HFFc6 (cell line): ENCODE measurements at places on chromosomes 5 and 9.

GRCh38 chr5:2013301-2014057, 130.8 kb upstream of the IRX4 start:
- H3K27ac ChIP-seq, result no peak overlapping the region
- H3K4me1 ChIP-seq, result no peaks in the 10 kb centered on the region
- H3K4me3 ChIP-seq, result no peak overlapping the region
- peaks cover 21% of the 10 kb centered on the region for H3K27me3 ChIP-seq

GRCh38 chr5:17070647-17071046, 134.6 kb upstream of the MYO10 start:
- DNase-seq, result no peak
- H3K4me3 ChIP-seq, result no peak overlapping the region
- no peak overlapping the region for H3K27ac ChIP-seq
- no peaks in the 10 kb centered on the region for H3K36me3 ChIP-seq
- H3K4me1 ChIP-seq, result peaks cover 15% of the 10 kb centered on the region

DNA sequence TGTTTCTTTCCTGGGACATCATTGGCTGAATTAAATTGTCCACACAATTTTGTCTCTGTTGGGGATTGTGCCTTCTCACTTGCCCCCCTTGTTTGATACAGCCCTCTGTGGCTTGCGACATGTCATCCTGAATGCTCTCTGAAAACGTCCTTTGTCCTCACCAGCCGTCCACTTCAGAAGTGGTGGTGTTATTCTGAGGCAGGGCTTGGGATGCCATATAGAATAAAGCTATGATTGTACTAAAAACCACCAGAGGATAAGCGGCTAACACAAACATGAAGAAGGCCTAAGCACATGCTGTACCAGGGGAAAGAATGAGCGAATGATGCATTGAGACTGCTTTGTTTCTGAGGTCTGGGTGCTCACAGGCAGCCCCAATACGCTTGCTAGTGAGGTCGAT, 3.5 kb upstream of the SNX30 start:
- no peak overlapping the region for H3K4me3 ChIP-seq
- H3K36me3 ChIP-seq, result peaks cover 3% of the 10 kb centered on the region; the same call in 1 of the 2 replicates
- no peak overlapping the region for H3K27ac ChIP-seq
- peaks cover 22% of the 10 kb centered on the region for H3K4me1 ChIP-seq
- H3K27me3 ChIP-seq, result no peaks in the 10 kb centered on the region

DNA sequence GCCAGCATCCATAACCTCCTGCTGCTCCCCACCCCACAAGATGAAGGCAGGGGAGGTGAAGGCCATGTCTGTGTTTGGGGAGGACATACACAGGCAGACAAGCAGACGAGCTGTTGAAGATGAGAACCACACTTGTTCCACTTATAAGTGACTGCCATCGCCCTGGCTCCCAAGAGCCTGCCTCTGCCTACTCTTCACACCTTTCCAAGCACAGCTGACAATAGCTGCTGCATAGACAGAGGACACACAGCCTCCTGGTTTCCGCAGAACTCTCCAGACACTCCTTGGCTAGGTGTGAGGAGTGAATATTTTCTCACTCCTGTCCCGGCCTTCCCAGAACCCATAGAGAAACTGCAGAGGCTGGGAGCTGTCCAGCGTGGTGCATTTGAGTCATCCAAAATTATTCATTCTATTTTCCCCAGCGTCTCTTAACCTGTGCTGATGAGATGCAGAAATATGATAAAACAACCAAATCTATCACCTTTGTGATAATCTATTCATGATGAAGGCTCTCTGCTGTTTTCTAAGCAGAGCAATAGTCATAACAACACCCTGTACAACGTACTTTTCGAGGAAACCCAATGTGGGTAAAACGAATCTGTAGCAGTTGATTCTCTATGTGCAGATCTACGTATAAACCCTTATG, 24.7 kb downstream of the KLF9 start:
- peaks cover 1% of the 10 kb centered on the region; the same call in 1 of the 2 replicates for H3K27me3 ChIP-seq
- no peak overlapping the region for H3K27ac ChIP-seq
- H3K36me3 ChIP-seq, result peaks cover 8% of the 10 kb centered on the region; the same call in 1 of the 2 replicates
- no peak overlapping the region for H3K4me3 ChIP-seq
- DNase-seq, result peak; percentile 28
- H3K4me1 ChIP-seq, result peaks cover 38% of the 10 kb centered on the region

- DNase-seq, result no peak
- peaks cover 11% of the 10 kb centered on the region for H3K27me3 ChIP-seq
- no peak overlapping the region for H3K27ac ChIP-seq
- peaks cover 7% of the 10 kb centered on the region; the same call in 1 of the 2 replicates for H3K36me3 ChIP-seq
- H3K4me1 ChIP-seq, result no peaks in the 10 kb centered on the region
These were observed 57.2 kb downstream of the OLFM1 start for GRCh38 chr9:135144581-135145170.
